EL (cell line): ENCODE measurements at places on chromosomes 12 and 14.
A peak's percentile ranks its signal among the peaks of the same experiment; 100 is the strongest.

GRCh38 chr12:130351326-130351725 is 13.6 kb downstream of the PIWIL1 start:
- no peak for DNase-seq

DNA sequence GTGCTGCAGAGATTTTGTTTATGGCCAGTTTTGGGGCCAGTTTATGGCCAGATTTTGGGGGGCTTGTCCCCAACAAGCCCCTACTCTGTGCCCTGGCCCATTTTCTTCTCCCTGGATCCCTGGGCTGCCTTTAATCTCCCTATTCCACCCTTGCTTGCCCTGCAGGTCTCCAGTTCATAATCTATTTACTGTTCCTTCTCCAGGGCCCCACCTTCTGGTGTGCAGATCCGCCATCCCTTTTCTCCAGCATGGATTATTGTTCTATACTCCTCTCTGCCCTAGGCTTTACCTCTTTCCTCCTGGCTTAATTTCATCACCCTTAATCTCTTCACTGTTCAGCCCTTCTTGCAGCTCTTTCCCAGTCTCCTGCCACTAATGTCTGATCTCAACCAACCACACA is 26.0 kb upstream of the NUDT4 start:
- DNase-seq = no peak

- DNase-seq = no peak
These were observed 38.3 kb downstream of the PDE6H start for GRCh38 chr12:15011162-15011561.

- DNase-seq = no peak
These were observed 33.8 kb downstream of the WBP11 start for GRCh38 chr12:14769466-14769968.

GRCh38 chr12:6532927-6533652 is 1.2 kb upstream of the GAPDH start:
- DNase-seq = peak; percentile 93

- DNase-seq = peak; percentile 66
These were observed 53.6 kb downstream of the SLC25A47 start for GRCh38 chr14:100376751-100377171.

- peak; percentile 29 for DNase-seq
These were observed 37.9 kb upstream of the GALNT9 start for GRCh38 chr12:132367071-132367851.

DNA sequence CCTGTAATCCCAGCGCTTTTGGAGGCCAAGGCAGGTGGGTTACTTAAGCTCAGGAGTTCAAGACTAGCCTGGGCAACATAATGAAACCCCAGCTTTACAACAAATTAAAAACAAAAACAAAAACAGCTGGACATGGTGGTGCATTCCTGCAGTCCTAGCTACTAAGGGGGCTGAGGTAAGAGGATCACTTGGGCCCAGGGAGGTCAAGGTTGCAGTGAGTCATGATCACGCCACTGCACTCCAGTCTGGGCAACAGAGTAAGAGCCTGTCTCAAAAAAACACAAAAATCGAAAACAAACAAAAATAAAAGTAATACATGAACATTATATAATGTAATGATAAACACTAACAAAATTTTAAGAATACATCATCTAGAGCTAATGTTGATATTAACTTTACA is 46.2 kb upstream of the GRIP1 start:
- peak; percentile 11 for DNase-seq

DNA sequence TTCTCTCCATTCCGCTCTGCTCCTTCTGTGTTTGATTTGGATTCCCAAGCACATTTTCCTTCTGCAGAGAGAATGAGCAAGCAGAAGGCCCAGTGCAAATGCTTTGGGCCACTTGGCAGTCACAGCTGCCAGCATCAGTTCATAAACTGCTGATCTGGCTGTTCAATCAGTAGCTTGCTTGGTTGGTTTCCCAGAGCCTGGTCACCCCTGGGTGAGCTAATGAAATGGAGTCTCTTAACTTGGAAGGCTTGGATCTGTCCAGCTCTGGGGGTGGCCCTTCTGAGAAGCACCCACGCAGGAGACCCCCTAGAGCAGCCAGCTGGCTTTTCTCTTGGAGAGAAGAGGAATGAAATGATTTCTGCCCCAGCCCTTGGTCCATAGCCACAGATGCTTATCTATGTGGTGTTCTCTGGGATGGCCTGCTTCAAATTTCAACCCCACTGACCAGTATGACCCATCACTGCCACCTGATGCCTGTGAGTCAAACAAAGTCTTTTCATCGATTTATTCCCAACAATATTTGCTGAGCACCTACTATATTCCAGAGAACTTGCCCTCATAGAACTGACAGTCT is 30.3 kb downstream of the FAIM2 start:
- peak; percentile 25 for DNase-seq
